SK-N-DZ (cell line): ENCODE measurements at places on chromosomes 1 and 21.

DNA sequence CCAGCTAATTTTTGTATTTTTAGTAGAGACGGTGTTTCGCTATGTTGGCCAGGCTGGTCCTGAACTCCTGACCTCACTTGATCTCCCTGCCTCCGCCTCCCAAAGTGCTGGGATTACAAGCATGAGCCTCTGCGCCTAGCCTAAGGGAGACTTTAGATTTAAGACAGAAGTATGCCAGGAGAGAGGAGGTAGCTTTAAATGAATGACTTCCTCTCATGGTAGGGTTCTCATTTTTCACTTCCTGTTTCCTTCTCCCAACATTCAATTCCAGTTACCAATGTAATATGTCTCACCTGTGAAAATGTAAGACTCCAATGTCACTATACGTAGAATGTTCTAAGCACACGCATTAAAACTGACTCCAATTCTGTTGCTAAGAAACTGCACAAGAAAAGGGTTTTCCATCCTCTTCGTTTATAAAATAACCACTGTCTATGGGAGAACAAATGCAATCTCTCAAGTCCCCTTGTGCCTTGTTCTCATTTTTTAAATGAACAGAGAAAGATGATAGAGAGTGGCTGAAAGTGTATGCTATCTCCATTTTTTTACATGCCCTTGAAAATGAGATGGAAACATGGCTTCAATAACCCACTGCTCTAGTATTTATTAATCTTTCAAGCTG is 140.0 kb downstream of the SLC45A1 start:
- no peak for DNase-seq

DNA sequence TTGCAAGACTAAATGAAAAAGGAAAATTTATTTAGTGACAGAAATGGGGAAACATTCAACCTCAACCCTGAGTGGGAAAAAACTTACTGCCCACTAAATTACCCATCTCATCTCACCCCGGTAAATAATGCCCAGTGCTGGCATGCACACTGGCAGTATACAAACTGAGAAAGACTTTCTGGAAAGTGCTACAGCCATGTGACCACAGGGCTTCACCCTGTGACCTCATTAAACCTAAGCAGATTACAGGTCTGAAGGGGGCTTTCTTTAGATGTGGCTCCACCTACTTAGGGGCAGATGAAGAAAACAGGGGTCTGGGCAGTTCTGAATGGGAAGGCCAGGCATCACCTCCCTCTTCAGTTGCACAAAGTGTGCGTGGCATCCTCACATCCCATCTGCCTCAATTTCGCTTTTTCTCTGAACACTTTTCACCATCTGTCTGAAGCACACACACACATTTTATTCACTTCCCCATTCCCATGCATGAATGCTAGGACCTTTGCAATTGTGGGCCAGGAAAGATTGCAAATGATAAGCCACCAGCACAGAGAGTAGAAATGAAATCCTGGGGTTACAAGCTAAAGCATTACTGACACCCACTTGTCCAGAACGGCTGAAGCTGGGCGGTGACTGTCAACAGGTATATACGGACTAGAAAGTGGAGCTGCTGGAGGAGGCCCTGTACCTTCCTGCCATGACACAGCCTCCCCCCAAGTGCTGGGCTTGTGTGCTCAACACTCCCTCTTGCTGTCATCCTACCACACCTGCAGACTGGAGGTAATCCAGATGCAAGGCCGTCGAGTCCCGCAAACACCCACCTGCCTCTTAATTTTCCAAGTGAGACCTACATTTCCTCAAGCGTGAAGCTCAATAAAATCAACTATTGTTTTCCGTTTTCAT is 2.7 kb downstream of the NADK start:
- no peak for DNase-seq

- no peak for DNase-seq
These were observed 13.3 kb upstream of the BECN2 start for GRCh38 chr1:241944300-241944699.

- no peak for DNase-seq
These were observed 44.4 kb downstream of the TM2D1 start for GRCh38 chr1:61680500-61680899.

GRCh38 chr21:33871171-33871570 is 44.4 kb downstream of the ATP5PO start:
- DNase-seq, result no peak

GRCh38 chr1:78447086-78447485 is 43.7 kb upstream of the PTGFR start:
- DNase-seq, result no peak

DNA sequence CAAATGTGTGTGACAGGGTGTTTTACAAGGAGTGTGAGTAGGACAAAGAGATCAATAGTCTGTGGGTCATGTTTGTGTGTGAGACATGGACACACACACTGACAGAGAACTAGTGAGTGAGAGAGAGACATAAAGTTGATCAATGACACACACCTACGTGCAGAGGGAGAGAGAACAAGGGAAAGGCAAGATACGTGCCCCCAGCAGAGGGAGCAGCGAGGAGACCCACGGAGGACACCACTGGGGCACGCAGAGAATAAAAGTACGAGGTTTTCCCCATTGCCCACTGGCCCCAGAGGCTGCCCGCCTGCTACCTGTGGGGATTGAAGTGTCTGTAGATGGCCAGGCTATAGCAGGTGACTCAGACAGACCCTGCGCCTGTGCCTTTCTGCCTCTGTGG is 130.2 kb upstream of the CSF3R start:
- DNase-seq, result no peak

GRCh38 chr1:68409426-68409825 is 40.3 kb downstream of the RPE65 start:
- no peak for DNase-seq

DNA sequence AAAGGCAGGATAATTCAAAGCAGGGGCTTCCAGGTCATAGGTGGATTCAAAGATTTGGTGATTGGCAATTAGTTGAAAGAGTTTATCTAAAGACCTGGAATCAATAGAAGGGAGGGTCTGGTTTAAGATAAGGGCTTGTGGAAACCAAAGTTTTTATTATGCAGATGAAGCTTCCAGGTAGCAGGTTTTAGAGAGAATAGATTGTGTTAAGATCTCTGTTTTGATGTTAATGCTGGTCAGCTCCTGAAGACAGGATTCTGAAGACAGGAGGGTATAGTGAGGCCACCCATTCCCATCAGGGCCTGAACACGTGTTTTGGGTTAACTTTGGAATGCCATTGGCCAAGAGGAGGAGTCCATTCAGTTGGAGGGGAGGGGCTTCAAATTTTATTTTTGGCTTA is 6.1 kb upstream of the PTBP2 start:
- DNase-seq, result no peak

DNA sequence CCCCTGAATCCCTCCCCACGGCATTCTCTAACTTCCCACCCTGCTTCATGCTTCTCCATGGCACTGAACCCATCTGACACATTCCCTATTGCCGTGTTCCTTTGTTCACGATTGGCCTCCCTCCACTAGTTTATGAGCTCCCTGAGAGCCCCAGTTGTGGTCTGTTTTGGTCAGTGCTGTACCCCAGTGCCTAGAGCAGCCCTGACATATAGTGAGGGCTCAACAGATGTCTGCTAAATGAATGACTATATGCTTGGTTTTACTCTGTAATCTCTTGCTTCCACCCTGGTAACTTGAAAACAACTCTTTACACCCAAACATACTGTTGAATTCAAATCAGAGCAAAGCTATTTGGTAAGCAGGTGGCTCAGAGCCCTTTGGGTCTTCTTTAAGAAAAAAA is 171.1 kb upstream of the EDN2 start:
- no peak for DNase-seq

DNA sequence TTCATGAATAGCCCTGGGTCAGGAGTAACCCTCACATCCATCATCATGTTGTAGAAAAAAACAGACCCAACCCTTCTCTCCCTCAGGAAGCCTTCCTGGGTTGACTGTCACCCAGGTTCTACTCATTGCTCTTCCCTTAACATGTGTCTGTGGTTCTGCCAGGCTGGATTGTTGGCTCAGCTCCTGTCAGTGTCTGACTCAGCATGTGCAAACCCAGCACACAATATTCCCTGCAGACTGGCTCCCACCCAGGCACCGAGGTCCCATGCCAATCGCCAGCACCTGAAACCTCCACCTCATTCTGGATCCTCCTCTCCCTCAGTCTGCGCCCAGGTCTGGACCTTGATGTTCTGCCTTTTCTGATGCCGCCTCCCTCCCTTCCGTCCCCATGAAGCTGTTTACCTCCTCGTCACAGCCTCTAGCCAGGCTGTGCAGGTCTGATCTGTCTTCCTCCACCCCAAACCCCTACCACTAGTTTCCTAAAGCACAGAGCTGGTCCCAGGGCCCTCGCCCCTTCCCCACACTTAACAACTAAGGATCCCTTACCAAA is 4.3 kb upstream of the S100A8 start:
- DNase-seq, result no peak

DNA sequence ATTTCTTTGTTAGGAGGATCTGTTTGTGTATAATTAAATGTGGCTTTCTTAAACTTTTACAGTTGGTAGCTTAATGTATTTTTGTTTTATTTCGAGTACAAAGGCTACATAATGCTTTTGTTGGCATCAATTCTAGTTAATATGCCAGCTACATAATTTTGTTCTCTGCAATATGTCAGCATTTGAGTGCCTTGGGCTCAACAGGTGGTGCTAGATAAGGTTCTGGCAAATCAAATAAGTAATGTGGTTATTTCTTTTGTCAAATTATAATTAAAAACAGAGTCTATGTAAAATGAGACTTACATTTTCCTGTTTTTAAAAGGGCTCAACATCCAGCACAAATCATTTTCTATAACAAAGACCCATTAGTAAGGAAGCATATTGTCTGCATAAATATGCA is 410.6 kb upstream of the NR5A2 start:
- DNase-seq, result no peak

GRCh38 chr21:29074007-29074376 is 544 bp upstream of the CCT8 start:
- DNase-seq, result no peak

DNA sequence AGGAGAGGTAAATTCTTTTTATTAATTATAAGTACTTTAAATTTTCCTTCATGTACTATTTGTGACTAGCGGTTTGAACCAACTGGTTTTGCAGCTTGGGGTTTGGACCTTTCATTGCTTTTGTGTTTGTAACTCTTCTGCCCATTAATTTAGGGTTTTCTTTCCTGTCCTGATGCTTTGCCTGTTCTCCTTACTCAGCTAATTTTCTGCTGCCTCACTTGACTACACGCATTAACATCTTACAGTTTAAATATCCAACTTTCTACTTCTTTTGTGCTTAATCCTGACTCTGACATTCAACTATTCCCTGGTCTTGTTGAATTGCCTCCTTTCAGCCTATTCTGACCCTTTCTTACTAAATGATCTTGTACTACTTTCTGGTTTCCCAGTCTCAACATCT is 135.6 kb downstream of the PTPRC start:
- no peak for DNase-seq

DNA sequence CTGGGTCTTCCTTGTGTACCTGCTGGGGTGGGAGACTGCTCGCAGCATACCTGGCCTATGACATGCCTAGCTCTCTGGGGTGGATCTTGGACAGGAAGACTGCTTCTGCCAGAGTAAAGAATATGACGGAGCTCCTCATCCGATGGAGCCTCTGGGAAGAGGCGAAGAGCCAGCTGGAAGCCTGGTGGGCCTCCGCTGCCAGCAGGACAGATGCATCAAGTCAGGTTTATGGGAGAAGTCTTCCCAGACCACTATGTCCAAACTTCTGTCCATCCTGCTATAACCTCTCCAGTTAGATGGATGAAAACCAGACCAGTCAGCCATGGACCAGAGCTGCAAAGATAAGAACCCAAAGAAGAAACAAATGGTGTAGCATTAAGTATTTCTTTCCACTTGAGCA is 27.7 kb upstream of the NGF start:
- no peak for DNase-seq

DNA sequence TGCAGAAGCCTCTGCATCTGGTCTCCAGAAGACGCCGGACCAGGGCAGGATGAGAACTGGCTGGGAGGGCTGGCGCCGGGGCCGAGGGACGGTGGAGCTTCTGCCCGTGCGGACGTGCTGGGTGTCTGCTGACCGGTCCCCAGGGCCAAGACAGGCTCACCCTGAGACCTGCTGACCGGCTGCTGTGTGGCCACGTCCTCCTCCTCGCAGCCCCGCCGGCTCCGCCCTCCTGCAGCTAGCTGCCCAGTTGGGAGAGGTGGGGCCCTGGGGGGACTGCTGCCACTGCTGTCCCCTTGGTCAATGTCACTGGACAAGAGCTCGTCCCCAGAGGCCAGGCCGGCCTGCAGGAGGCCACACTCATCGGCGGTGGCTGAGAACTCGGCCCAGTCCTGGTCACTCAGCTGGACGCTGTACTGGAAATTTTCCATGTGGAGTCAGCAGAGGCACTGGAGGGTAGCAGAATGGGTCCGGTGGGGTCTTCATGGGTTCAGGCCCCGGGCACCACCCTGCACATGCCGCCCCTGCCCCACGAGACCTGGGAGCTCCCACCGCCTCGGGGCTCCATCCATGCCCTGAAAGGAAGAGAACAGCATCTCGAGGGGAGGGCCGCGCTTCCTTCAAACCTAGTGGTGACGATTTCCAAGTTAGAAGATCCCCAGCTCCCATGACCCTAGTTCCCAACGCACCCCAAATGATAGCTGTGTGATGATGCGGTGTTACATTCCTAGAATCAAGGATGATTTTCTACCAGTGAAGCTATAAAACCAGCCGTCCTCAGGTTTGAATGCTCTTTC is 1.1 kb downstream of the PERM1 start:
- DNase-seq, result no peak

DNA sequence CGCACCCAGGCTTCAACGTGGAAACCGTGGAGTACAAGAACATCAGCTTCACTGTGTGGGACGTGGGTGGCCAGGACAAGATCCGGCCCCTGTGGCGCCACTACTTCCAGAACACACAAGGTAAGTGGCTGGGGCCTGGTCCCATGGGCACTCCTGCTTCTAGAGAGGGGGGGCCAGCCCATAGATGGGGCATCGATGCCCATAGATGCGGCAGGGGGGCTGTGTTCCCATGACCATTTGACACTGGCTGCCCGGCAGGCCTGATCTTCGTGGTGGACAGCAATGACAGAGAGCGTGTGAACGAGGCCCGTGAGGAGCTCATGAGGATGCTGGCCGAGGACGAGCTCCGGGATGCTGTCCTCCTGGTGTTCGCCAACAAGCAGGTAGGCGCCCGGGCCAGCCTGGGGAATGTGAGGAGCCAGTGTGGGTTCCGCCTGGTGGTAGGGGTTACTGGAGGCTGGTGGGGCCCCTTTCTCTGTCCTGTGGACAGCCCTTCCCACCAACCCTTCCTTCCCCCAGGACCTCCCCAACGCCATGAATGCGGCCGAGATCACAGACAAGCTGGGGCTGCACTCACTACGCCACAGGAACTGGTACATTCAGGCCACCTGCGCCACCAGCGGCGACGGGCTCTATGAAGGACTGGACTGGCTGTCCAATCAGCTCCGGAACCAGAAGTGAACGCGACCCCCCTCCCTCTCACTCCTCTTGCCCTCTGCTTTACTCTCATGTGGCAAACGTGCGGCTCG is 5.6 kb downstream of the C1orf35 start:
- DNase-seq, result no peak
